Activated naive CD8-positive, alpha-beta T cell treated with anti-CD3 and anti-CD28 coated beads for 36 hours (primary cell): ENCODE measurements at places on chromosomes 16 and 17. TPM values are rescaled to one million over a fixed set of nuclear protein-coding genes. Genes with fewer than 3 reads are reported as not detected.

Gene ZPBP2
- total RNA-seq: not detected

DNA sequence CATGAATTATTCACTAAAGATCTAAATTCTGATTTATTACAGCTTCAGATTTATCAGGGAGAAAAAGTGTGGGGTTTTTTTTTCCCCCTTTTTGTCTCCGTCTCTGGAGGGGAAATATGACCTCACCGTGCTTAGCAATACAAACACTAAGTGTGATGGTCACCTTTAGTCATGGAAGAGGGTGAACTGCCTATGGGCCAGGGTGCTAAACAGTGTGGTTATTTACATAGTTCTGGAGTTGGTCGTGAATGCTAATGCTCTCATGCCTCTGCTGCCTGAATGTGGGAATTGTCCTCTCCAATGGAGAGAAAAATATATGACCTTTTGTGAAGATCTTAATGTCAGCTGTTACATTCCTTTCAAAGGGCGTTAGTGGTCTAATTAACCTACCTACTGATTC lies 44.8 kb upstream of the MSI2 start:
- no peak for DNase-seq

Gene HELZ
- total RNA-seq: 53.9 TPM

Gene MYO15B
- 17.8 TPM for total RNA-seq

Gene TNK1
- total RNA-seq: 5.0 TPM

Gene KRT9
- total RNA-seq: not detected

DNA sequence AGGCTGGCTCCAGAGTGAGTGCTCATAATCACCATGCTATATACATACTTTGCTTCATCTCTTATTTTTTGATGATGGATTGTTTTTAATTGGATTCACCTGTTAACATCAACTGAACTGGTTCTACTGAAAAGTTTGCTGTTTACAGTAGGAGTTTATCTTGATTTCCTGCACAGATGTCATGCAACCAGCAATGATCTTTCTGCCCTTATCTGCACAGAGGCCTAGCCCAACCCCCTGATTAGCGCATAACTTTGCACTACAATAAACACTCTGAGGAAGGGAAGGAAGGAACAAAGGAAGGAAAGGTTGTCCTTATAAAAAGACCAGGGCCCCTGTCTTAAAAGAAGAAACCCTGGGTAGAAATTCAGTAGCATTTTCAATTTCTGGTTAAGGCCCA lies 152.9 kb downstream of the RGS9 start:
- no peak for DNase-seq

Gene KCNJ18
- 0.10 TPM for total RNA-seq

GRCh38 chr17:55962951-55963401 lies 190.3 kb upstream of the ANKFN1 start:
- no peak for DNase-seq

DNA sequence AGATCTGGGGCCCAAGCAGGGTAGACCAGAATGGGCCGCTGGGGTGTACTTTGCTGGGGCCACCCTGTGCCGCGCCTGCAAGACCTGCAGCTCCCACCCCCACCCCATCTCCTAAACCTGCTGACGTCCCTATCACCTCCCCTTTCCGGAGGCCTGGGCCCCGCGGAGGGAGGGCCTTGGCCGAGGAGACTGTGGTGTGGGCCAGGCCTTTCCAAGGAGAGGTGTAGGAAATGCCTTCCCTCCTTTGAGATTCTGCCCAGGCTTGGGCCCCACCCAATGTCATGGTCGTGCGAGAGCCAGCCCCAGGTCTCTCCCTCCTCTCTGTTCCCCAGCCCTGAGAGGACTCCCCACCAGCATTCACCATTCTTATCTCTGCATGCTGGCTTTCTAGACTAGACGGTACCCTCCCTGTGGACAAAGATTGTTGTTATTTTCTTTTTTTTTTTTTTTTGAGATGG lies 3.9 kb upstream of the WFIKKN2 start:
- no peak for DNase-seq

DNA sequence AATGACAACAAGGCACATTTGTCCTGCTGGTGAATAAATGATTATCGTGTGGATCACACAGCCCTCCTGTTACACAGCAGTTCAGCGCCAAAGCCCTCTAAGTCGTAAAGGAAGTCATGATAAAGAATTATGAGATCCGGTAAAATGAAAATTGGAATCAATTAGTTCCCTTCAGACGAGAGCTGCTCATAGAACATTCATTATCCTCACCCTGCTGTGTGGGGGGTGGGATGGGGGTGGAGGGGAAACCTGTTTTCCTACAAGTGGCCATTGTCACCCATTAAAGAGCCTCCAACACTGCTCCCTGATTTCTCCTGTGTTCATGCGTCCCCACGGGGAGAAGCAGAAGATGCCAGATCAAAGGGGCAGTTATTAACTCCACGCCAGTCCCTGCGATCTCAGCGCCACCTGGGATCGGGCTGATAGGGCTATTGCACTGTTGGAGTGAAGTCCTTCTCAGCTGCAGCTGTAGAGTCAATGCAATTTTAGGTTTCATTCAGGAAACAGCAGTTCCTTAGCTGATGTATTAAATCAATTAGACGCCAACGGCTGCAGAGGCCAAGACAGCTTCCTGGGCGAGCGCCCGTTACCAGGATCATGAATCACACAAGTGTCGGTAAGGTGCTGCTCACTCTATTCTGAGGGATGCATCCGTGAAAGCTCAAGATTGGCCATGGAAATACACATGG lies 19.2 kb upstream of the CACNG4 start:
- DNase-seq: no peak

DNA sequence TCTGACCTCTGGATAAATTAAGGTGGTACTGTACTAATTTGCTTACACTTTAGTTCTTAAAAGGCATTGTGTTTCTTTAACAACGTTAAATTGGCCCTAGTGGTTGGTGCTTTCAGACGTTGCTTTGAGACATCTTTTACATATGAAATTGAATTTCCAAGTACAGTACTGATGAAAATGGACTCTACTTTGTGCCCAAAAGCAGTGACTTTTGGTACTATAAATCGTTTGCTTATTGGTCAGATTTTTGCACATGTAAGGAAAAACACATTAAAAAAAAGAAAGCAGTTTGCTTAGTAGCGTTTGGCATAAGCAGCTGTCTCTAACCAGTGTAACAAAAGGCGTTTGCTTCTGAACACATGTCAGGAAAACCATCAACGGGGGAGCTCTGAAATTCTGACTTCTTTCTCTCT lies 139.6 kb downstream of the CDK5R1 start:
- DNase-seq: no peak

Gene P2RX1
- total RNA-seq: 0.45 TPM

- no peak for DNase-seq
Measured at GRCh38 chr17:18950346-18950745, 1.6 kb upstream of the SLC5A10 start.
